ENCODE measurements at places on chromosomes 12 and 14.
A peak's percentile ranks its signal among the peaks of the same experiment; 100 is the strongest.

- peak; percentile 29 for DNase-seq
These were observed 80.3 kb upstream of the GNG2 start for GRCh38 chr14:51780006-51780692.

- DNase-seq, result no peak
These were observed 397.1 kb downstream of the MDGA2 start for GRCh38 chr14:47278233-47278842.

- DNase-seq, result no peak
These were observed 13.5 kb downstream of the SINHCAF start for GRCh38 chr12:31312431-31312830.

GRCh38 chr12:4446335-4446734 is 720 bp upstream of the FGF6 start:
- no peak for DNase-seq

DNA sequence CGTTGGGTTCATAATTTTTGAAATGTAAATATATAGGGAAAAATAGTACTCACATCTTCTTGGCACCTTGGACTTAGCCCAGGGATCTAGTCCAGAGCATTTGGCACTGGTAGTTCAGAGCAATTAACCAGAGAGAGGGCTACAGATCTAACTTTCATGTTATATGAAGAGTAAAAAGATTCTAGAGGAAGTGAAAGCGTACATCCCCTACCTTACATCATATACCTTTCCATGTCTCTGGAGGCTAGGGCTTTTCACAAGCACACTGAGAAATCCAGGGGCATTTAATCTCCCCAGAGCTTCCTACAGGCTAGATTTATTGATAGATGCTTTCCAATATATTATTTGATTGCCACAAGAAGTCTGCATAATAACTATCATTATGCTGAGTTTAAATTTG is 687.5 kb upstream of the FBXO33 start:
- DNase-seq, result no peak

DNA sequence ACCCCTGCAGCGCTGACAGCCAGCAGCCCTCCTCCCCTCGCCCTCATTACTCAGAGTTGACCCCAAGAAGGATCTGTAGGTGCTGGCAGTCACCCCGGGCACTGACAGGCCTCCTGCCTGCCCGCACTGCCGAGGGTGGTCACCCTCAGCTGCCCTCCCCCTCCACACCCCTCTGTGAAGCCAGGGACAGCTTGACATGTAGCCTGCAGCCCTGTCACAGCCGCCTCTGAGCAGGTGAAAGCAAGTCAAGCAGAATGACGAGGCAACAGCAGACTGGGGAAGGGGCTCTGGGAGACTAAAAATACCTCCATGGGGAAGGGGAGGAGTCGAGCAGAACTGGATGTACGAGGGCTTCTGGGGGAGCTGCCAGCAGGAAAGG is 178.1 kb downstream of the DPF3 start:
- DNase-seq, result no peak

- no peak for DNase-seq
These were observed 7.0 kb downstream of the STON2 start for GRCh38 chr14:81392976-81393643.

GRCh38 chr12:11716794-11717518 is 67.5 kb downstream of the ETV6 start:
- no peak for DNase-seq

- no peak for DNase-seq
These were observed 117.3 kb downstream of the NEDD1 start for GRCh38 chr12:97024393-97024792.

GRCh38 chr12:51905471-51906429 is 1.6 kb upstream of the ACVRL1 start:
- no peak for DNase-seq

DNA sequence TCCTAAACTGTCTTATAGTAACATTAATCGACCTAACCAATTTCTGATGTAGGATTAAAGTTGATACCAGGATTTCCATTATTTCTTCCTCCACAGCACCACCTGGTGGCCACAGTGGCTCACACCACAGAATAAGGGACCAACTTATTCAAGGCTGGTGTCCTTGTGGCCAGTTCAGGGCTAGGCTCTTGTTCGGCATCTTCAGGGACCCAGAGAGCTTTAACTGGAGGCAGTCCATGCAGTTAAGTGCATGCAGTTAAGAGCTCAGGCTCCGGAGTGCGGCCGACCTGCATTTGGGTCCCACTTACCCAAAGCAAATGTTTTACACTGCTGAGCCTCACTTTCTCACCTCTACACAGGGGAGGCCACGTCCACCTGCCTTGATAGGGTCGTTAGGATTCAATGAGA is 42.0 kb upstream of the GPR68 start:
- DNase-seq, result peak; percentile 40

GRCh38 chr12:93360688-93361087 is 17.0 kb upstream of the NUDT4 start:
- DNase-seq, result no peak

GRCh38 chr14:84129007-84129406 is 1400.9 kb upstream of the FLRT2 start:
- no peak for DNase-seq

DNA sequence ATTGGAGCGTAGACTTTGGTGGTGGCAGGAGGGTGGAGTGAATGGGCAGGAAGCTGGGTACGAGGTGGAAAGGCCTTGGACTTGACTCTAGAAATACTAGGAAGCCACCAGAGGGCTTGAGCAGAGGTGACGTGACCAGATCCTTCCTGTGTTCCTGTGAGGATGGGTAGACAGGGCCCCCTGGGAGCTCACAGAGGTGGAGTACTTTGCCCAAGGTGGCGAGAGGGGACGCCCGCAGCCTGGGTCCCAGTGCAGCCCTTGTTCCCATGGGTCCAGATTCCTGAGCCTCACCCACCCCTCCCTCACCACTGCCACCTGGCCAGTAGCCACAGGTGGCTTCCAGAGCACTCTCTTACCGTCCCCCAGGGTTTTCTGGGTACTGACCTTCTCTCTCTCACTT is 89.8 kb downstream of the KIF26A start:
- DNase-seq, result no peak

- DNase-seq, result no peak
These were observed 1.8 kb downstream of the AKAP5 start for GRCh38 chr14:64467101-64467500.

- DNase-seq, result no peak
These were observed 195.4 kb upstream of the C14orf180 start for GRCh38 chr14:104383996-104384775.

GRCh38 chr14:70398706-70399431 is 18.0 kb downstream of the SYNJ2BP start:
- DNase-seq, result no peak

Data from fibroblast of skin of left biceps (primary cell).